HT1080 (cell line): ENCODE measurements at places on chromosomes 2 and 18.

DNA sequence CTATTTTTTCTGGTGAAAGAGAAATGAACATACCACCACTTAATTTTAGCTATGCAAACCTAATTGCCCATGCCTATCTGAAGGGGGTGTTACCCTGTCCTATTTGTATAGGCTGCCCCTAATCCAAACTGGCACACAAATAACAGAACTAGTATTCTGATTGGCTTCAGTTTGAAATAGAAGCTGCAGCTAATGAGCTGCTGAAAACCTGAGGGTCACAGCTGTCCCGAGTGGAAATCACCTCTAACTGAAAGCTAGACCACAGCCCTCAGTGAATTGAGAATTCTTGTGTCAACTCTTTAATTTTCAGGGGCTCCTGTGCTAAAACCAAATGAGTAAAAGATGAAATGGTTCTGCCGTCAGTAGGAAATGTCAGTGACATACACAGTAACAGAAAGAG, 28.7 kb downstream of the CCDC141 start:
- no peak for DNase-seq

DNA sequence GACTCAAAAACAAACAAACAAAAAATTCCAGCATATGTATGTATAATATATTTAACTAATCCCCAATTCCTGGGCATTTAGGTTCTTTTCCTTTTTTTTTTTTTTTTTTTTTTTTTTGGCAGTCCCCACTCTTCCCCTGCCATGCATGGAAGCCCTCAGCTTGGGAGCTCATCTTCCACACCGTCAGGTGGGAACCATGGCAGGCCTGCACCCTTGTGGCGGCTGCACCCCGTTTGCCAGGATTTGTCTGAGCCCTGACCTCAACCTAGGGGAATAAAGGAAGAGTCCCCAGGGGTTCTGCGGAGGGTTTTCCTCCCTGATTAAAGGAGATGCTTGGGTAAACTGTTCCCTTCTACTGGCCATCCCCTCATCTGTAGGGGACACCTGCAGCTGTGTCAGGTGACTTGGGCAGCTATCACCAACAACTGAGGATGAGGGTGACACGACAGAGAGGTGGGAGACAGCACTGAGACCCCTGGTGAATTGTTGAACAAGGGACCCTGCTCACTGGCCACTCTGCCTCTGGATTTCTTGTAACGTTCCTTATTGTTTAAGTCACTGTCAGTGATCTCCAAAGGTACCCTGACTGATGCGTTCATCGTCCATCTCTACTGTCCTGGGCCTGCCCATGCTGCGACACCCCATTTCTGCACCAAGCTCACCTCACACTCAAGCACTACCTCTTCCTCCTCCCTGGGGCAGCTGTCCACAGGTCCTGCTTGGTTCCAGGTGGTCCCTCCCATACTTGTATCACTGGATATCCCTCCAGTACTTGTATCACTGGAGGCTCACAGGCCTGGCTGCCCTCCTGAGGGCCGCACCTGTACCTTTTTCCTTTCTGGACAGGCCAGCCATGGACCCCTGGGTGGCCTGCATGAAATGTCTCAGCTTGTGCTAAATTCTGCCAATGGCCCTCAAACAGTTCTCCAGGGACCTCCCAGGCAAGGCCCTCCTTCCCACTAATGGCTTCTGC, 14.5 kb downstream of the TMEM185B start:
- no peak for DNase-seq

GRCh38 chr2:132754392-132754791, 84.4 kb upstream of the LYPD1 start:
- no peak for DNase-seq

DNA sequence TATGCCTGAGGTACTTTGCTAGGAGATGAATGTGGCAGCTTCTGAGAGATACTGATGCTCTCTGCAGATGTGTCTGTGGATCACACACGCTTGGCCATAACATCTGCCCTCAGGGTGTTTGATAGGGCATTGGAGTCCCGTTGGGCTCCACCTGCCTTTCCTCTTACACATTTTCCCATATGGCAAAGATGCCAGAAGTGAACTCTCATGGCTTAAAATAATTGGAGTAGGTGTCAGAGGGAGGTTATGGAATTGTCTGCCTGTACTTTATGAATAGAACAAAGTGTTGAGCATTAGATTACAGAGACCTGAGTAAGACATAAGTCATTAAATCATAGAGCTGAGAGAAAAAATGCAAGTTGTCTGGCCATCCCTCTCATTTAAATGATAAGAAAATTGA, 75.3 kb upstream of the PNPT1 start:
- no peak for DNase-seq

- no peak for DNase-seq
Measured at GRCh38 chr2:17296686-17297085, 221.6 kb downstream of the RAD51AP2 start.

- DNase-seq, result peak; percentile 27
Measured at GRCh38 chr2:179440642-179441251, 176.1 kb upstream of the SESTD1 start.
